ENCODE measurements at places on chromosomes 3 and 15.

GRCh38 chr3:140552898-140553297 is 125.0 kb upstream of the TRIM42 start:
- DNase-seq: no peak

DNA sequence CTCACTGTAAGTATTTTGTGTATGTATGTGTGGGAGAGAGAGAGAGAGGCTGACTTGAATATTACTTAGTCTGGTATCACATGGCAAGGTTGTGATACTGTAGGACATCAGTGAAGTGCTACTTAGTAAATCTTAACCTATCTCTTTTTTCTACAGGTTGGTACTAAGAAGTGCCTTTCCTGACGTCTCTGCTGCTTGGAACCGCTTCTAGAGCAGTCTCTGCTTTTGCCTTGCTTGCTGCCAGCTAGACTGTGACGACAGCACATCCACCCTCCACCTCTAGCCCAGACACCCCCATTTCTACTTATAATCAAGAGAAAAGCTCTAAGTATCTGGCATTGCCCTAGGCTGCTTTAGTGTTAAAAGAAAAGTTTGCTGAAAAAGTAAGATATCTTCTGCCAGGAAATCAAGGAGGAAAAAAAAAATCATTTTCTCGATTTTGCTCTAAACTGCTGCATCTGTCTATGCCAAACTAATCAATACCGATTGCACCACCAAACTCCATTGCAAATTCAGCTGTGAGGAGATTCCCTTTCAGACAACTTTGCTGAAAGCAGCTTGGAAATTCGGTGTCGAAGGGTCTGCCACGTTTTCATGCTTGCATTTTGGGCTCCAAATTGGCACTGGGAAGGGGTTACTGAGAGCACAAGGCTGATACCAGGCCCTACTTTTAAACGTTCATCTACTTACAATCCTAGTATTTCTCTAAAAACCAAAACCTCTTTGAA is 30.7 kb downstream of the MBNL1 start:
- no peak for DNase-seq

DNA sequence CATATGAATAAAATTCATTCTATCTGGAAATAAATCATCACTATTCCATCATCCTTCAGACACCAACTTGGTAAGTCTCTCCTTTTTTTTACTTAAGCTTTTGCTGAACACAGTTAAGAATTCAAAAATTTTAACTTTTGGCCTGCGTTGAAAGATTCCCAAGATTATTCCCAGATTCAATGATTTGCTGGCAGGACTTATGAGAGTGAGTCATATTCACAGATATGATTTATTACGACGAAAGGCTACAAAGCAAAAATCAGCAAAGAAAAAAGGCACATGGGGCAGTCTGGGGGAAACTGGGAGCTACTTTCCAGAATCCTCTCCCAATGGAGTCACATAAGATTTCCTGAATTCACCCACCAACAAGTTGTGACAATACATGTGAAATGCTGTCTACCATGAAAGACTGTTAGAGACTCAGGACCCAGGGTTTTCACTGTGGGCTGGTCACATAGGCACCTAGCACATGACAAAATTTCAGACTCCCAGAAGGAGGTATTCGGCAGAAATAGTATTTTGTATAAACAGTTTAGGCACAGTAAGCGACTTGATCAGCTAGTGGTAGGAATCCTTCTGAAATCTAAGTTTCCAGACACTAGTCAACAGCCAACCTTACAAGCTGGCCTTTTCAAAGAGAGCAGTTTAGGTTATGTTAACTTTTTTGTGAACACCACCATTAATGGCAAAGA is 82.1 kb downstream of the DLG1 start:
- DNase-seq: no peak

DNA sequence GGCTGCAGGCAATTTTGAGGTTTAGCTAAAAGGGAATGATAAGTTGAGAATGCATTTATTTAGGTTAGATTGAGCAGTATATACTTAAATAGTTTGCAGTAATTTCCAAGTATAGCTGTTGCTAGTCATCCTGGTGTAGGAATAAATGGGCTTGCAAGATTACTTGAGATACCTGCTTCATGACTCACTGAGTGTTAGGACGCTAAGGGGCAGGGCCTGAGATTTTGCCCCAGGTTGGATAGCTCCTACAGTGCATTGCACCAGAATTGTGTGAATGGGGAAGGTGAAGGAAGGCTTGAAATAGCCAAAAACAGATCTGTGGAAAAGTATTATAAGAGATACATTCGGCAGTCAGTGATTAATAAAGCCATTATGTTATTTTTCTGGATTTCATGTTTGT is 72.8 kb downstream of the KCNH8 start:
- DNase-seq: no peak

DNA sequence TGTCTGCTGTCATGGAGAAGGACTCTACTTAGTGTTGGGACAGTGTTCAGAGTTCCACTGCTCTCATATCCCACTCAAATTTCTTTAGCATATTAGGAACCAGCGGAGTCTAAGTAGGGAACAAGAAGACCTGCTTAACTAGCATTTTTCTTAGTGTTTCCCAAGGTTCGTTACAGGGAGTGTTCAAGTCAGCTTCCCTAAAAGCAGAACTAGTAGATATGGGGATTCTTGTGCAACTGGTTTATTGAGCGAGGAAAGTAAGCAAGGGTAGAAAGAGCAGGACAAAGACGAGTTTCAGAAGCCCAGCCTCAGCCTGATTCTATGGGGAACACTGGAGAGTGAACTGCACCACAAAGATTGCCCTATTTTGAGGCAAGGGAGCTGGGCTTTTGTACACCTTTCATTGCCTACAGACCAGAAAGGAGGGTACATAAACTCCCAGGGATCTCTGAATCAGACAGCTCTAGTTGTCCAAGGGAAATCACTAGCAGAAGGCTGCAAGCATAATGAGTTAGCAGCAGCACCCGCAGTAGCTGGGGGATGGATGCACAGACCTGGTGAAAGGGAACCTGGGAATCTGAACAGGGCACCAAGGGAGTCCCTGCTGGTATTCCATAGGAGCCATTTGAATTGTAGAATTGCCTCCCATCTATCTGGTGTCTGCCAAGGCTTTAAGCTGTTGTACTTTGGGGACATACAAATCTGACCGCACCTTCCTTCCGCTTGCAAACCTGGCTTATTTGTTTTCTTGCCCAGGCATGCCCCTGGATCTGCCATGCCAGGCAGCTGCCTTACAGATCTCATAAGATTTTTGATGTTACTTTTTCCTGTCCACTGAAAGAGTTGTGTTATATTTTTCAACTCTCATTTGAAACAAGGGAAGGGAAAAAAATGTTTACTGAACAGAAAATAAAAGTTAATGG is 15.1 kb downstream of the CMTM7 start:
- DNase-seq: no peak

GRCh38 chr3:34972481-34972880 is 666.8 kb upstream of the ARPP21 start:
- DNase-seq: no peak

- no peak for DNase-seq
These were observed 344.3 kb upstream of the TBL1XR1 start for GRCh38 chr3:177541541-177541940.

DNA sequence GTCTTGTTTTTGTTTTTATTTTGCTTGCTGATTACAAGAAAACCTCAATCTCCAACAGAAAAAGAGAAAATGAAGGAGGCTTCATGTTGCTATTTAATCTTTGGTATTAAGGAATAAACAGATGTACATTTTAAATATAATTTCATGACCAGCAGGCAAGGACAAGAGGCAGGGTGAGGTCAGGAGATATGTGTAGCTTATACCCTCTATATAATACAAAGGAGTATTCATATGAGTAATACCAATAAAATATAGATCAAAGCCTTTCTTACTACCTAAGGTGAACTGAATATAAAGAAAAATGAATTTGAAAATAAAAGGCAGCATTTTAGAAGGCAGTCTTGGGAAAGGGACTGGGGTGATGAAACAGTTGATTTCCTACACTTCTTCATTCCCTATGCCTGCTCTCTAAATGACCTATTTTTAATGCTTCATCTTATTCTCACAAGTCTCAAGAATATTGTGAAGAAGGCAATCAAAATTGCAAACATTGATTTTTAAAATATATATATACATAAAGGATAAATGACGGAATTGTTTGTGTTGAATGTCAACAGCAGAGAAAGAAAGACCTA is 8.6 kb upstream of the CBLB start:
- no peak for DNase-seq

DNA sequence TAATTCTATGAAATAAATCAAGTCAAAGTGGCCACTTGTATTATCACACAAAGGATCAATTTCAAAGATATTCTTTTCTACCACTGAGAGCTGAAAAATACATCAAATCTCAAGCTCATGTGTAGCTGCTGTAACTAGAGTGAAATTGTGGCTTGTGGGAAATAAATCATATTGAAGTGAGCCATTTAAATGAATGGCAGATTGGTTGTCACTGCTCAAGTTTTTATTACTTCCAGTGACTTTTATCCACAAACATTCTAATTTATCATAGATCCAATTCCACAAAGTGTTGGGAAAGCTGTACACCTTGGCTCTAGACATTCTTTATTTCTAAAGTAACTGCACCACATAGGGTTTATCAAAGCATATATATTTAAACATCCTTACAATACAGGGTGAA is 285.4 kb downstream of the CNTN3 start:
- DNase-seq: no peak

- no peak for DNase-seq
These were observed 9.5 kb downstream of the ABCC5 start for GRCh38 chr3:184008161-184008560.

GRCh38 chr3:126818400-126819095 is 114.5 kb downstream of the CHCHD6 start:
- no peak for DNase-seq

DNA sequence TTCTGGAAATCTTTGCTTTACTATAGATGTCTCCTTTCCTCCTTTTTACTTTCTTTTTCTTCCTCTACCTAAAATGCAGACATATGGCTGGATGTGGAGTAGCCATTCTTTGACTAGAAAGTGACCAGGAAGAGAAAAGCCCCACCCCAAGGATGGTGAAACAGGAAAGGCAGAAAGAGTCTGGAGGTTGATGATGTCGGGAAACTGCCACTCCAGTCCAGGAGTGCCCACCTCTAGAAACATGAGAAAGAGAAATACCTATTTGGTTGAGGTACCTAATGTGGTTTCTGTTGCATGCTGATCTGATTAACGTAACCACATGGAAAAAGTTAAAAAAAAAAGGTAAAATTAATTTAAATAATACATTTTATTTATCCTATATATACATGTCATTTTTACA is 55.2 kb upstream of the SSR3 start:
- no peak for DNase-seq

DNA sequence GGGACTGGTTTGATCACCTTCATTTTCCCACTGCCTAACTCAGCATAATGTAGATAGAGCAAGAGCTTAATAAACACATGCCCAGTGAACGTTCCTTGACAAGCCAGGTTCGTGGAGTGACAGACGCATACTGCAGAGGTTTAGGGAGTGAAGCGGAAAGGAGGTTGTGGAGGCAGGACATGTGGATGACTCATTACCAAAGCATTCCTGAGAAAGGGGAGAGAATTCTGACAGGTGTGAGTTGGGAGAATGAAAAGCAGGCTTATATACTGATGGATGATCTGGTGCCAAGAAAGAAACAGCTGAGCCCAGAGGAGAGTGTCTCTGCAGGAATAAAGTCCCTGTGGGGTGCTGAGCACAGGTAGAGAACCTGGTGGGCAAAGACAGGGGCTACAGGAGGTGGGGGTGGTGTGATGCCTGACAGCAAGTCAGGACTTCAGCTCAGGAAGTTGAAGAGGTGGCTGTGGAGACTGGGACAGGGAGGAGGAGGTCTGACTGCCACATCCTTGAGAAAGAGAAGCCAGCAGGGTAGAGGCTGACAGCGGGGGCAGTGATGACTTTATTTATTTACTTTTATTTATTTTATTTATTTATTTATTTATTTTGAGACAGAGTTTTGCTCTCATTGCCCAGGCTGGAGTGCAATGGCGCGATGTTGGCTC is 2.4 kb upstream of the RPL29 start:
- DNase-seq: no peak

DNA sequence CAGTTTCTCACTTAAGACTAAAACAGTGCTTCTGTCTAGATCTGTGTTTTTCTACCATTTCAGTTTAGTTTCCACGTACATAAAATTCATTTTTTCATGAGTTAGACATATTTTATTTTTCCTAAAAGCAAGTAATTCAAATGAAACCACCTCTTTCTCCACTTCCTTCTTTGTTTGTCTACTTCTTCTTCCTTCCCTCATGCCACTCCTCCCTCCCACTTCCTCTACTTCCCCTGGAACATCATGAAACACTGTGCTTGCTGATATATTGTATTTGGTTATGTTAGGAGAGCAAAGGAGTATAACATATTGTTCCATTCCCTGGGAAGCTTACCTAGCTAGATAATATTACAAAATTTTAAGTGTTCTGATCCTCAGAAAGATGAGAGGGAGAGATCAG is 36.7 kb upstream of the GOLGA8B start:
- DNase-seq: no peak

DNA sequence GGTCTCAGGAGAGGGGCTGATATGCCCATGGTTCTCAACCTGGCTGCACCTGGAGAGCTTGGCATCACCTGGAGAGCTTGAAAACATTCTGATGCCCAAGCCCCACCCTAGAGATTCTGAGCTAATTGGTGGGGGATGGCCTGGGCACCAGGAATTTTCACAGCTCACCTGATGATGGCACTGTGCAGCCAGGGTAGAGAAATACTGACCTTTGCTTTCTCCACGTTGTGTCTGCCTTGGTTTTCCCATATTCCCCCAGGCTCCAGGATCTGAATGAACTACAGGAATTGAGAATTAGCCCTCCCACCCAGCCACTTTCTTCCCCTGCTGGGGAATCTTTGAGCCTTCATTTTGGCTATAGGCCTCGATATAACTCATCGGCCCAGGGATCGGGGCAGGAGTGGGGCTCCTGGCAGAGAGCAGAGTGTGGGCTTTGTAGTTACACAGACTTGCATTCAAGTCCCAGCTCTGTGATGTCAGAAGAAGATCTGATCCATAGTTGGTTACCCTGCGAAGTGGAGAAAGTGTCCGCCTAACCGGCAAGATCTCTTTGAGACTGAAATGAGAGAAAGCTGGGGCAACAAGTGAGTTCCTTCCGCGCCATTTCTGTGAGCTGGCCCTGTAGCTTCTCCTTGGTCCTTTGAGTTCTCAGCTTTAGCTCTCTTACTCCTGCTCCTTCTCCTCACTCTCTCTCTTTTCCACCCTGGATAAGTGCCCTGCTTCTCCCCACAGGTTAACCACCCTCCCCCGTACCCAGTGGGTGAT is 33.1 kb upstream of the UBE2Q2 start:
- DNase-seq: no peak

DNA sequence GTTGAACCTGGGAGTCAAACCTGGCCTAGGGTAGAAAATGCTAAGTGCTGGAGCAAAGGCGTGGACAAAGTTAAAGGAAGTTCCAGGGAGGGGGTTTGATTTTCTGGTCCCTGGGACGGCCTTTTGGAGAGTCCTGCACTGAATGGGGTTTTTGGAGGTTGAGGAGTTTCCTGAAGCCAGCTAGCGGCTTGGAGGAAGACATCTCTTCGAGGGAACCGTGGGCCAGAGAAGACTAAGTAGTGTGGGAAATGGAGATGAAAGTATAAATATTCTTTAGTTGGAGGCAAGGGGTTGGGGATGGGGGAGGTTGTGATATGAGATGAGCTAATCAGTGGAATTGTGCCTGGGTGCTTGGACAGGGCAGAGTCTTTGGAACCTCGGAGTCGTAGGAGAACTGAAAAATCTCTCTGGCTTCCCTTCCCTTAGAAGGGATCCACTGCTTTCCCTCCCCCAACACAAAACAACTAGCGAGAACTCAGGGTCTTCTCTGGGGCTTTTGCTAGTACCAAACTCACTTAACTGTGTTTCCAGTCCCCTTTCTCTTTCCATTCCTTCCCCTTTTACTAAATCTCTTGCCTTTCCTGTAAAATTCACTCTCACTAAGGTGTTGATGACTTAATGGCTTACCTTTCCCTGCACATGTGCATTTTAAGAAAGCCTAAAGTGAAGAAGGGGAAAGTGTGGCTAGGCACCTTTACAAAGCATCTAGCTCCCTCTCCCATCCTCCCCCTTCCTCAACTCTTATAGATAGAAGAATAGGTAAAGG is 1.0 kb downstream of the LPP start:
- DNase-seq: no peak
